ENCODE measurements at places on chromosomes 11 and 22.

- no peak for DNase-seq
Observed at GRCh38 chr11:3221408-3222002, 2.9 kb upstream of the MRGPRG start.

DNA sequence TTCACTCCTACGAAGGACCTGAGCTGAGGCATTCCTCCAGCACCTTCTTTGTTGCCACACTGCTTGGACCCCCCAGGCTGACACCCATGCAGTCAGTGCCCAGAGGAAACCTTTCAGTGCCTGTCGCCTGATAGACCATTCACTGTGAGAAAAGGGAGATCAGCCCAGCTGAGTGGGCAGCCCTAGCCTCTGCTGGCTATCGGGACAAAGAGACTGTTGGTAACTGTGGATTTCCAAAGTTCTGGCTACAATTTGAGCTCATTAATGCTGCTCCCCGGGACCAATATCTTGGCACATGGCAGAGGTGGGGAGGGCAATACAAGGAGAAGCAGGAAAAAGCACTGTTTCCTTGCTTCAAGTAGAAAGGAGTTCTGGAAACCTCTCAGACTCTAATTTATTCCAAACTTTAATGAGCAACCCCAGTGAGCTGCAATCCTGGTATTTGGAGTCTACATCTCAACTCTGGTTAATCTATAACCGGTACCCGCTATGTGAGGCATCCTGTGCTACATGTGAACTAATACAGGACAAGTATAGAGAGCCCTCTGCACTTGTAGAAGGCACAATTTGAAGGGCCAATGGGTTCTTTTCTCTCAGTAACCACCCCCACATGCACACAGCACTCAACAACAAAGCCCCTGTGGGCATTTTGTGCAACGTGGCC lies 200.7 kb upstream of the NCAM1 start:
- DNase-seq: no peak

DNA sequence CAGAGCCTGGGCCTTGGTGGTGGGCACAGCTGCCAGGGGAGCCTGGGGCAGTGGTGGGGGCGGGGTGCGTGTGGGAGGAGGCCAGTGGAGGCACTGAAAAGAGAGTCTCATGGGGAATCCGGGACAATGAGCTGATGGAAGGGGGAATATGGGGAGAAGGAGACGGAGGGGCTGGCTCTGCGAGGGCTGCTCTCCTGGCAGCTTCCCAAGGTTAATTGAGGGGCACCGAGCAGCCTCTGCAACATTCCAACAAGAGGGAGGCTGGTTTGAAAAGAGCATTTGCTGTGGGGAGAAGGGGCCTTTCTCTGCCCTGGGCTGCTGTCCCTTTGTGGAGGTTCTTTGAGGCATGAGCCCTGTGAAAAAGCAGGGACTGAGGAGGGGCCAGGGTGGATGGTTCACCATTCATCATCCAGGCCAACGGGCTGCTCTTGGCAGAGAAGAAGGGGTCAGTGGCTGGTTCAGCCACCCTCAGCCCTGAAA lies 9.4 kb upstream of the IGSF9B start:
- no peak for DNase-seq

- DNase-seq: peak; percentile 82
Observed at GRCh38 chr11:114076921-114077331, 17.4 kb downstream of the ZBTB16 start.

- no peak for DNase-seq
Observed at GRCh38 chr11:75077316-75077715, 19.4 kb downstream of the OR2AT4 start.

GRCh38 chr11:68312117-68312779 lies at the start of gene LRP5:
Gene LRP5 (plus strand): TSS chr11:68312591. CDS start chr11:68312715, 124 bp downstream.
- peak; percentile 2 for DNase-seq

DNA sequence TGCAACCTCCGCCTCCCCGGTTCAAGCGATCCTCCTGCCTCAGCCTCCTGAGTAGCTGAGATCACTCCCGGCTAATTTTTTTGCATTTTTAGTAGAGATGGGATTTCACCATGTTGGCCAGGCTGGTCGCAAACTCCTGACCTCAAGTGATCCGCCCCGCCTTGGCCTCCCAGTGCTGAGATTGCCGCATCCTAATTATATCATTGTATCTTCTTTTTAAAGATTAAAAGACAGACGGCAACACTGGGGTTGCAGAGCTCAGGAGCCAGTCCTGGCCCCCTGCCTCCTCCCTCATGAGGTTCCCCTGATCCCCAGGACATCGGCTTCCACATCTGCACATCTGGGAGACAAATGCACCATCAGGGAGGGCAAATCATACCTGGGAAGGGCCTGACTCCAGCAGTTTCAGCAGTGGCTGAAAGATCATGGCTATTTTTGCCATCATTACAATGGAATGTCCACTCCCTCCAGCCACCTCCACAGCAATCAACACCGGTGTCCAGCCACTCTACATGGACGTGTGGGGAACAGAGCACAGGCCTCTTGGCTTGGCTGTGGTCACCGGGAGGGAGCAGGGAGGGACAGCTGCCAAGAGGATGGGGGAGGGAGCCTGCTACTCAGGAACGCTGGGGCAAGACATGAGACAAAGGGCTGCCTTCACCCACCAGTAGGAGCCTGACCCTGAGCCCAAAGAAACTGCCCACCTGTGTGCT lies 9.2 kb upstream of the CELSR1 start:
- no peak for DNase-seq

DNA sequence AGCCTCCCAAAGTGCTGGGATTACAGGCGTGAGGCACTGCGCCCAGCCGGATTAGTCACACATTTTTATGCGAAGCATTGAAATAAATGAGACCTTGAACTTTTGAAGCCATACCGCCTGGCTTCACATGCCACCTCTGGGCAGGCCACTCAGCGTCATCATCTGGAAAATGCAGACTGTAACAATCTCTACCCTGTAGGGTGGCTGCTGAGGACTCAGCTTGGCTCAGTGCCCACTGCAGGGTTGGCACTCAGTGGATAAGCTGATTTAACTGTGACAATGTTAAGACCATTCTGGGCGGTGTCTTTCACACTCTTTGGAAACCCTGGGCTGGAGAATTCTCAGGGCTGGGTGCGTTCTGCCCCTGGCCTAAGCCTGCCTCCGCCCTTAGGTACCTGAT lies 8.5 kb downstream of the SH3BP1 start:
- DNase-seq: no peak

DNA sequence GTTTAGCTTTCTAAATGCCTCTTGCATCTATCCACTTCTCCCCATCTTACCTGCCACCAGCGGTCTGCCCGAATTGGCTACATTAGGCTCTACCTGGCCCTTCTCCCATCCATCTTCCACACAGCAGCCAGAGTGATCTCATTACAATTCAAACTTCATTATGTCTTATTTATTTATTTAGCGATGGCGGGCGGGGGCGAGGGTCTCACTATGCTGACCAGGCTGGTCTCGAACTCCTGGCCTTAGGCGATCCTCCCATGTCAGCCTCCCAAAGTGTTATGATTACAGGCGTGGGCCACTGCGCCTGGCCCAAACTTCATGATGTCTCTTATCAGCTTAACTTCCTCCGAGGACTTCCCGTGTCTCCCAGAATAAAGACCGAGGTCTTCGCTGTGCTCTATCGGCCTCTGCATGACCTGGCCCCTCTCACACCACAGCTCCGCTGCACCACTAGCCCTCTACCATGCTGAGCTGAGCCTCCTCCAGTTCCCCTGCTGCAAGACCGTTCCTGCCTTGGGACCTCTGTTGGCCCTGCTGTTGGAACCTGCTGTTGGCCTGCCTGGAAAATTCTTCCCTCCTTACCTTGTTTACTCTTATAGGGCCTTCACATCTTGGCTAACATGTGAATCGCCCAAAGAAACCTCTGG lies 870 bp upstream of the CTTN start:
- no peak for DNase-seq
